Activated gamma-delta T cell treated with Interleukin-2 at 50 U/mL for 16 hours (primary cell): ENCODE measurements at places on chromosomes 1 and 21.

- DNase-seq, result peak; percentile 59
These were observed 7.4 kb downstream of the SEMA4A start for GRCh38 chr1:156160743-156161171.

GRCh38 chr1:12179676-12180075 lies 12.9 kb downstream of the TNFRSF1B start:
- DNase-seq, result no peak

- peak; percentile 88 for DNase-seq
These were observed 15.8 kb upstream of the S100A11 start for GRCh38 chr1:152052606-152053005.

DNA sequence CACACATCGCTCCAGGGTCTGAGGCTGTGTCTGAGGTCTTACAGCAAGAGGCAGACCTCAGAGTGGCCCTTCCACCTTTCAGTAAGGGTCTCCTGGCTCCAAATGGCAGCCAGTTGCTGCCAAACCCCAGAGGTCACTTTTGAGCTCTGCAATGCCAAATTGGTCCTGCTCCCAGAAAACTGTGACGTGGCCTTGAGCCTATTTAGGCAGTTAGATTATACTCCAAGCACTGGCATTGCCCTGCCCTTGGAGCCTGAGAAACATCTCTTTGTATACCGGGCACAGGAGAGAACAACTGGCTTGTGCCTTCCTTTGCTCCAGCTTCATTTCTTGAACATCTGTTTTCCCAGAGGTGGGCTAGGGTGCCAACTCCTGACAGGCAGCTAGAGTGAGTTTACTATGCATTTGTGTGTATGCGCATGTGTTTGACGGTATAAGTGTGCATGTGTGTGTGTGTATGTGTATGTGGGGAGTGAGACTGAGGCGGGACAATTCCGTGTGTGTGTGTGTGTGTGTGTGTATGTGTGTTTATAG lies 134.5 kb downstream of the IER5 start:
- DNase-seq, result no peak

DNA sequence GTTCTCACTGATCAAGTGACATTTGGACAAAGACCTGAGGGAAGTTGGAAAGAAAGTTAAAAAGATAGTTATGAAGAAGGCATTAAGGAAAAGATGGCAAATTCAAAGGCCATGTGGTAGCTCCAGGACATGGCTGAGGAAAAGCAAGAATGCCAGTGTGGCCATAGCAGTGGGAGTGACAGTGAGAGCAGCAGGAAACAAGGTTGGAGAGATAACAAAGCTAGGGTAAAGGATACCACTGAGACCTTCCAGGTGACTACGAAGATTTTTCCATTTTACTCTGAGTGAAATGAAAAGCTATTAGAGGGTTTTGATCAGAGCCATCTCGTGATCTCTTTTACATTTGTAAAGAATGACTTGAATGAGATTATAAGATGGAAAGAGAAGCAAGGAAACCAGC lies 170.6 kb downstream of the SLC44A5 start:
- no peak for DNase-seq

DNA sequence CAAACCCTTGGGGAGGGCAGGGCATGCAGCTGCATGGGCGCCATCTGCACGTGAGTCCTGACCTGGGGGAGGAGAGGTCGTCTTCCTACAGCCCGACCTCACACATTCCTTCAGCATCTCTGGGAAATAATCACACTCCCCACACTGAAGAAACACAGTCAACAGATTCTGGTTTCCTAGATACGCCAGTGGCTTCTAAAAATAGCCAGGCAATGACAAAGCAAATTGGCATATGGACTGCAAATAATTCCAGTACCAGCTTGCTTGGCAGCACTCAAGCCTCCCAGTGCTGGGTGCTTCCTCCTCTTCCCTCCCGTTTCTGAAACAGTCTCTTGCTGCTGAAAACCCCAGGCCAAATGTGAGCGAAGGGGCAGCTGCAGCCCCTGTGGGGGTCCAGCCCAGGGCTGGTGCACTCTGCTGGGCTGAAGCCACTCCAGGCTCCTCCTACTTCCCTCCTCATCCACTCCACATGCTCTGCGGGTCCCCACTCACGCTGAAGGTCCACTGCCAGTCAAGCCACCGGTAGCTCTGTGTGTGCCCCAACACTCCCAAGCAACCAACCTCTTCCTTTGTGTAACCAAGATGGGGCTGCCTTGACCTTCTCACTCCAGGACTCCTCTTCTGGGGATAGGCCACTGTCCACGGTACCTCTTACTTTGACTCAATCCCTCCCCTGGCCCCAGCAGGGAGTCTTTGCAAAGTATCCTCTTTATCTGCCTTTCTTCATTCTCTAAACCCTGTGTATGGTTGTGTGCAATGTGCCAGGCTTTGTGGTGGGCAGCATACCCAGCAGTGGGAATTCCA lies 69.0 kb downstream of the KCND3 start:
- DNase-seq, result no peak

- DNase-seq, result no peak
These were observed 98.1 kb downstream of the RUNX1 start for GRCh38 chr21:34950980-34951379.

DNA sequence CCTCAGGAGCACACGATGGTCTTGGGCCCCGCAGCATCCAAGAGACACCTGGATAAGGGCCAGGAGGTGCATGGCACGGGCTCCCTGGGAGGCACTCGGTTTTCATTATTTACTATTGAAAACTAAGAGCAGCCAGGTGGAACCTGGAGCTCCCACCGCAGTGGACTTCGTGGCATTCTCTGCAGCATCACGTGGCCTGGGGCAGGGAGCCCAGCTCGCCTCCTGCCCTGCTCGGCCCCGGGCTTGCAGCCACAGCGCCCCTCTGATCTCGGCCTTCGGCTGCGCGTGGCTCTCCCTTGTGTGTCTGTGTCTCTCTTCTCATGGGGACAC lies 121.6 kb downstream of the SIK1 start:
- DNase-seq, result no peak

- no peak for DNase-seq
These were observed 62.0 kb upstream of the MACF1 start for GRCh38 chr1:39142401-39143060.

- DNase-seq, result no peak
These were observed 202.5 kb upstream of the RAB4A start for GRCh38 chr1:229068270-229068987.

DNA sequence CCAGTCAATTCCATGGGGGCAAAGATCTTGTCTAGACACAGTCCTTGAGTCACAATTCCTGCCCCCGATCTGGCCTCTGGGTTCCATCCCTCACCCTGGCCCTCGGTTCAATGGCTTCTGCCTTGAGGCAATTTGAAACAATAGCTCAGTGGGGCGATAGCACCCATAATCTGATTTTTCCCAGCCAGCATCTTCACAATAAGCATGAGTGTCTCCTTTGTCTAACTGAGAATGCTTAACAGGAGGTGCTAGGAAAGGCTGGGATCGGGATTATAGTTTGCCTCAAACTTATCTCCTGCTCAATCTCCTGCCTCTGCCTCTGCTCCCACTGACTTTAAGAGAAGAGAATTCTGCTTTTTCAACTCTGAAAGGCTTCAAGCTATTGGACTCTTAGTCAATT lies 293.9 kb upstream of the PROX1 start:
- no peak for DNase-seq

- DNase-seq, result peak; percentile 19
These were observed 29.5 kb downstream of the ARHGEF16 start for GRCh38 chr1:3483801-3484444.

GRCh38 chr1:143735764-143736461 lies 235.9 kb downstream of the FAM72C start:
- DNase-seq, result no peak

DNA sequence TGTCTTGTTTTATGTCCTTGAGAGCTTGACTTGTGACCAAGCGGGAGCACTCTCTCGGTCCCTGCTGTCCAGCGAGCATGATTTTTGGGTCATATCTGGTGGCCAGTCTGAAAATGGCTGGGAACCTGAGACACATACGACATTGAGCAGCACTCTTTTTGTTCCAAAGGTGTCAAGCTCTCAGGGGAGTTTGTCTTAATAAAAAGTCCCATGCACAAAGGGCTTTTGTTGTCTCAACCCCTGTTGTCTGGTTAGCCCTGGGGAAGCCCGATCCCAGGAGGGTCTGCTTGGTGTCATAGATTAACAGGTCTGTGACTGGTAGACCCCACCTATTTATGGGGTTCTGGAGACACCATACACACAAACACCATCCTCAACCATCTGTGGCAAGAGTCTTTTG lies 57.8 kb upstream of the KLHDC7A start:
- no peak for DNase-seq

- no peak for DNase-seq
These were observed 72.4 kb downstream of the ABCA4 start for GRCh38 chr1:94048413-94049164.

DNA sequence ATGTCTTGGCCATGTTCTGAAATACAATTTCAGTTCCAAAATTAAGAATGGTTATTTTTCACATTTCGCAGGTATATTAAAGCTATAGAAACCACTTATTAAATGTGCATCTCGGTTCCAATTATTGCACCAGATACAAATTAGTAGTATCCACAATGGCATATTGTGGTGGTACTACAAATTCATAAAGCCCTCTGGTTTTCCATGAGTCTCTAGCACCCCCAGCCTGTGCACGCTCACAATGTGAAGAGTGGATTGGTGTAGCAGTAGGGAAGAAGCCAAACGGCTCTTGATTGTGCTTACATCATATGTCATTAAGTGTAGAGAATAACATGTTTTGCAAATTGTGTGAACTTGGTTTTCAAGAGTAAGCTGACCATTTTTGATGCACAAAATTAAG lies 1.9 kb upstream of the BRINP3 start:
- DNase-seq, result no peak

DNA sequence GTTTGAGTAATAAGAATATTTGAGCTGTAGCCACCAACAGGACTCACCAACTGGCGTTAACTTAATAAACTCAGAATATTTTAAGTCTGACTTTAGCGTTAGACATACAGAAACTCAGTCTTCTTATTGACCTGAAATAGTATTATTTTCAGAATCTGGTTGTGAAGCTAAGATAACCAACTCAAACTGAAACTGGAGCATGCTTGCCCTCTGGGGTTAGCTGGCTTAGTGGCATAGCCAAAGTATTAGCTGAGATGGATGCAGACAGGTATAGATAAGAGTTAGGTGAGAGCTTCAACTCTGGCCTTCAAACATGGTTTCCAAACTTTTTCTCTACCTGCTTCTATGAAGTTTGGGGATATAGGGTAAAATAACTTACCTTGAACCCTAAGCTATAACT lies 40.5 kb downstream of the AMY1C start:
- no peak for DNase-seq

- DNase-seq, result no peak
These were observed 45.9 kb downstream of the PLXNA2 start for GRCh38 chr1:208198236-208198635.

GRCh38 chr1:100861379-100861778 lies 33.3 kb downstream of the EXTL2 start:
- DNase-seq, result no peak

DNA sequence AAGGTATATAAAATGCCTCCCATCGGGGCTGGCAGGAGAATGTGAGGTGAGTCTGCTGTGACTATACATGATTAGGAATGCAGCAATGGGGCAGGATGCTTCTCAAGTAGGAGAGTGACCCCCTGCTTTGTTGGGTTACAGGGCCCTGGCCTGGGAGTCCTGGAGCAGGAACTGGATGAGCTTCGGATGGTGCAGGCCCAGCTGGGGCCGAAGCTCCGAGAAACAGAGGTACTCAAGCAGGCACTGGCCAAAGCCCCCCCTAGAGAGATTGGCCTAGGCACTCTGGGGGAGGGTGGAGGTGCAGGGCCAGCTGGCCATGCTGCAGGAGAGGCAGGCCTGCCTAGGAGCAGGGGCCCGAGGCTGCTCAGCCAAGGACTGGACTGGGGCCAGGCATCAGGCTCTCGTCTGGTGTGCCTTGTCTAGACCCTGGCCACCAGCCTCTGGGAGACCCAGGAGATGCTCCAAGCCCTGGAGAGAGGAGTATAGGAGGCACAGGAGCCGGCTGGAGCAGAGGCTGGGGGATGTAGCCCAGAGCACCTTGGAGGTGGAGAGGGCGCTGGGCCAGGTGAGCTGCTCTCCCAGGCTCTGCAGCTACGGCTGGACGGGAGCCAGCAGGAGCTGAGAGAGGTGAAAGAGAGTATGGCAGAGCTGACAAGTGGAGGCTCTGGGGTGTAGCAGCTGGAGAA lies 32.8 kb upstream of the PKP1 start:
- no peak for DNase-seq

- DNase-seq, result no peak
These were observed 118.2 kb upstream of the GRIK3 start for GRCh38 chr1:37152491-37152890.

GRCh38 chr1:159892944-159893343 lies 7.0 kb downstream of the CFAP45 start:
- DNase-seq, result no peak

DNA sequence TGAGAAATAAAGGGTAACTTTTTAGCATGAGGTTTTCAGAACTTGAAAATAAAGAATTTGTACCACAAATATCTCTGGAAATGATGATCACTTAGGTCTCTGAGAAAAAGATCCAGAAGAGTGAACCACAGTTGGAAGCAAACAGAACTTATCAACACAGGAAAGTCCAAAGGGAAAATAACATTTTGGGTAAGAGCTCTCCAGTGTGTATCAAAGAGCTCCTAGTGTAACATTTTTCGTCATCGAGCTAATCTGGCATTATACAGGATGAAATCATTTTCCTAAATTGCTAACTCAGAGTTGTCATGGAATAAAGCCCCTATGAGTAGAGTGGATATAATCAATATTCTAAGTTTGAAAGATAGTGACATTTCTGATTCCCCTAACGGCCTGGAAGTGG lies 104.0 kb downstream of the LMO4 start:
- no peak for DNase-seq

DNA sequence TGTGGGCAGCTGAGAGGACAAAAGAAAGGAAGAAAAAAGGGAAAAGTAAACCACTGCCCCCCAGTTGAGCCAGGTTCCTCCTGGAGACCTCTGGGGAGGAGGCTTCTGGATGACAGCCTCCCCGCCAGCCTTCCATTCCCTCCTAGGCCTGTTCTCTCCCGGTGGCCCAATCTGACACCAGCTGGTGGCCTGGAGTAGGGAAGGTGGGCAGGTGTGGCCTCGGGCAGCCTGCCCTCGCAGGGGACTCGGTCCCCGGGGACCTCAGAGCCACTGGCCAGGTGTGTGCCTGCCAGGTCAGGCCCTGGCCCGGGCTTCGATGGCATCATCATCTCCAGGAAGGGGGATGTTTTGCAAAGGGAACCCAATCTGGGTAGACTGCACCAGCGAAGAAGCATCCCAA lies 159.0 kb downstream of the CASZ1 start:
- DNase-seq, result no peak

DNA sequence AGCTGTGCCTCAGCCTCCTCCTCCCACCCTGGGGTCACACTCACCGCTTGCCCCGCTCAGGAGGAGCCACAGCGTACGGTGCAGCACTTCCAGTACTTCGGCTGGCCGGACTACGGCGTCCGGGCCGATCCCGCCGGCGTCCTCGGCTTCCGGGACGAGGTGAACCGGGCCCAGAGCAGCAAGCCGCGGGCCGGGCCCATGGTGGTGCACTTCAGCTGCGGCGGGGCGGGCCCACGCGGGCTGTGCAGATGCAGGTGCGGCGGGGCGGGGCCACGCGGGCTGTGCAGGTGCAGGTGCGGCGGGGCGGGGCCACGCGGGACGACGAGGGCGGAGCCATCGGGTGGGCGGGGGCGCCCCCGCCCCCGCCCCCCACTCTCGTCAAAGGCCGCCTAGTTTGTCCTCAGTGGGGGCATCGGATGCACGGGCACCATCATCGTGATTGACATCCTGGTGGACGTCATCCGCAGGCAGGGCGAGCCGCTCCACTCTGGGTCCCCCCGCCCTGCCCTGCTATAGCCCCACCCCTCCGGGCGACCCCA lies 5.5 kb downstream of the RNF223 start:
- peak; percentile 49 for DNase-seq
